ENCODE measurements at places on chromosomes 4 and X. TPM values are rescaled to one million over a fixed set of nuclear protein-coding genes. Genes with fewer than 3 reads are reported as not detected.

DNA sequence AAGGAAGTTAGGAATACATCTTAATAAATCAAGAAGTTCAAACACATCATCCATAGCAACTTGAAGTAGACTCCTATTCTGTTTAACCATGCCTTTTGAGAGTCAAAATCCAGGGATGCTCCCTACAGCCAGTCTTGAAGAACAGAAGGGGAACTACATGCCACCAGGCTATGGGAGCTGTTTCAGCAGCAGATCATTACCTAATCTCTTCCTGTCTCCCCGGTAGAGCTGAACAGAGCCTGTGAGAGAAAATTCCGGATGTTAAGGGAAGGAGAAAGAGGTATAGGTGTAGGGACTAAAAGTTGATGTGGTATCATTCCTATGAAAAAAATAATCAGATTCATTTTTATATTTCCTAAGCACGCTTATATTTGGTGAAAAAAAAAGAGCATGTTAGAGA is 352.2 kb downstream of the SPRY1 start:
- DNase-seq, result no peak

DNA sequence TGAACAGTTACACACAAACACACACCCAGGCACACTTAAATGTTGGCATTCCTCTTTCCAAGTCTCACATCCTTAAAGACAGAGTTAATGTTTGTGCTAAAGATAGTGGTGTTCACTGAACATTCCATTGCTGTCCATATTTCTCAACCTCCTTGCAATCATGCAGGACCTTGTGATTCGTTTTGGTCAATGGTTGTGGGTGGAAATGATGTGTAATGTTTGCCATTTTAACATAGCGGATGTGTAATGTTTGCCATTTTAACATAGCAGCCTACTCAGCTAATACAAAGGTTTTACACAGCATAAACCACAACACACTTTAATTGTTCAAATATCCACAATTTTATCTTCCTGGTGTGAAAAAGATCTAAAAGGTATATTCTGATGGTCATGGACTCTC is 93.9 kb downstream of the CEP44 start:
- DNase-seq, result no peak

CHRDL1 gene
- total RNA-seq, result not detected

VEGFC gene
- not detected for total RNA-seq

DNA sequence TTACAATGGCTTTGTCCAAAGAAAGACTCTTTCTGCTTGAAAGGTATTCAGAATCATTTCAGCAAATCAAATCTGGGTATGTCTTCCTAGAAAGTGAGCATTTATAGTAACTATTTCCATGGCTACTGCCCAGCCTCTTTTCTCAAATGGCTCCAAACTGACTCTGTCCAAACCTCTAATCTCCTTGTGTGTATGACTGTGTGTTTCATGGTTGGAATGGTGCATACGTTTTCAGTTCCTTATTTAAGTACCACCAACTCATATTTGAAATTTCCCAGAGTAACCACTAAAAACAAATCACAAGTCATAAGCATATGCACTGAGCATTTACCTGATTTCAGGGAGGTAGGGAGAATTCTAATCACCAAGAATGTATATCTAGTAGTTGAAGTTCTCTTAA is 106.0 kb downstream of the TMEM144 start:
- DNase-seq, result no peak

TBC1D9 gene
- 0.57 TPM for total RNA-seq

DNA sequence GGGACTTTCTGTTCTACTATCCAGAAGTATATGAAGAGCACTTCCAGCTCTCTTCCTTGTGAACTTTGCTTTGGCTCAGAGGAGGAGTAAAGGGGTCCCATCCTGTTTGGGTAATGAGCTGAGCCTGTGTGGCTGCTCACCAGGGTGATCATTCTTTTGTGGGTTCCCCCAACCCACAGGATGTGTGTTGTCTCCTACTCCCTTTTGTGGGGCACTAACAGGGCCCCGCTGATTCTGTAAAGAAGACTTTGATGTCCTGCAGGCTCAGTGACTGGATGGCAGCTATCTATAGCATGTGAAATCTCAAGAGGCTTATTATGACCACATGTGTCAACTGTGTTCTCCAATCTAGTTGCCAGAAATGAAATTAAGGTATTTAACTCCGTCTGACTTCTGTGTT is 40.8 kb downstream of the ZNF518B start:
- DNase-seq, result peak; percentile 29

NSG1 gene
- total RNA-seq, result 15.8 TPM

DNA sequence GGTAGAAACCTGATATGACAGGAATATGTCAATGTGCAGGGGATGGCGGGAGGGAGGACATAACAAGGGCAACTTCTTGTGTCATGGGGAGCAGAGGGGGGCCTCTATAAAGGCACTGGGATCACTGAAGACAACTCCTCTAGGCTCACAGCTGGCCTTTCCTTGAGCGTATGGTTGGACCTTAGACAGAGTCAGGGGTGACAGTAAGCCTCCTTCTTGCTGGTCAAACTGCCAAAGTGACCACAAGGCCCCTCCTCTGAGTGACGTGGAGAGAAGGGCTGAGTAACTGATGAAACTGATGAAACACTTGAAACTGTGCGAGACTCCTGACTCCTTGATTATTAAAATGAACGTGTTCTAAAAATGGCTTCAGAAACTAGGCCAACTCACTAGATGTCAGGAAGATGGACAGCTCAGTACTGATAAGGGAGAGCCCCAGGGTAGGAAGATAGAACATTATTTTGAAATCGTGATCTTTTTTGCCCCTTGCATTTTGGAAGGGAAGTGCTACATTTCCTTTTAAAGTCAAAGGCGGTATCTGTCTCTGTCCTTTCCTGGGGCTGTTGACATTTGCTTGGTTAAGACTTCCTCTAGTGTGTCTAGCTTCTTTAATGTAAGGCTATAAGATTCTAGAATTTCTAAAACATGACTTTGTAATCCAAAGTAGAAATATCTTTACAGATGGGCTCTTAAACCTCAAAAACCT is 1.6 kb downstream of the RAB33A start:
- DNase-seq, result peak; percentile 8

- DNase-seq, result no peak
Measured at GRCh38 chrX:118418811-118419251, 72.9 kb downstream of the WDR44 start.

All from CD8-positive, alpha-beta T cell (primary cell).